Stimulated activated CD4-positive, alpha-beta T cell treated with anti-CD3 and anti-CD28 coated beads, TNF-alpha, amount 100 ng/mL, for 4 hours (primary cell): ENCODE measurements at places on chromosomes 16 and 17.

GRCh38 chr17:78133971-78134898 is 3.7 kb downstream of the TMC8 start:
- DNase-seq: peak; percentile 60

GRCh38 chr16:10961231-10961630 is 16.9 kb downstream of the CLEC16A start:
- DNase-seq: no peak

- no peak for DNase-seq
Observed at GRCh38 chr17:334974-335481, 17.6 kb downstream of the RPH3AL start.

GRCh38 chr17:57750109-57750871 is 5.2 kb upstream of the CCDC182 start:
- DNase-seq: no peak
